Activated naive CD8-positive, alpha-beta T cell treated with anti-CD3 and anti-CD28 coated beads, Interleukin-2, amount 10 ng/mL, durations not matched to agents 7 days and 5 days (primary cell): ENCODE measurements at places on chromosomes 11 and 22. TPM values are rescaled to one million over a fixed set of nuclear protein-coding genes. Genes with fewer than 3 reads are reported as not detected.

The SHISA8 gene
- total RNA-seq: not detected

The BTG4 gene
- total RNA-seq: 0.31 TPM

The LRP4 gene
- 0.06 TPM for total RNA-seq

The TEX12 gene
- total RNA-seq: not detected

The OR5I1 gene
- not detected for total RNA-seq

The OOSP1 gene
- not detected for total RNA-seq

The OR8D2 gene
- total RNA-seq: not detected

The OR8D4 gene
- not detected for total RNA-seq

The HSPA8 gene
- 1,132 TPM for total RNA-seq

The CDC45 gene
- 54.2 TPM for total RNA-seq

The HTR3B gene
- total RNA-seq: not detected

The ABTB2 gene
- total RNA-seq: 0.91 TPM

The SEC14L2 gene
- total RNA-seq: 9.9 TPM

The HBE1 gene
- total RNA-seq: not detected

The LMNTD2 gene
- 2.5 TPM for total RNA-seq

The SLC22A8 gene
- not detected for total RNA-seq

The MCAM gene
- total RNA-seq: 2.9 TPM

The C11orf16 gene
- total RNA-seq: not detected

The CDC42BPG gene
- 3.4 TPM for total RNA-seq

The TIMP3 gene
- total RNA-seq: 0.36 TPM

The PKNOX2 gene
- not detected for total RNA-seq

The OPCML gene
- not detected for total RNA-seq

The LRRC55 gene
- not detected for total RNA-seq

The HTR3A gene
- total RNA-seq: not detected

The UPK3A gene
- not detected for total RNA-seq

The PNPLA5 gene
- total RNA-seq: not detected

The OTOG gene
- total RNA-seq: not detected

The SEC14L6 gene
- total RNA-seq: 0.08 TPM

The ATP5MG gene
- 224 TPM for total RNA-seq

The CTTN gene
- 0.14 TPM for total RNA-seq

The TRIM51 gene
- not detected for total RNA-seq
